Hippocampal formation (tissue), 2 donors: ENCODE measurements at places on chromosomes 3 and 15.
A peak's percentile ranks its signal among the peaks of the same experiment; 100 is the strongest.

DNA sequence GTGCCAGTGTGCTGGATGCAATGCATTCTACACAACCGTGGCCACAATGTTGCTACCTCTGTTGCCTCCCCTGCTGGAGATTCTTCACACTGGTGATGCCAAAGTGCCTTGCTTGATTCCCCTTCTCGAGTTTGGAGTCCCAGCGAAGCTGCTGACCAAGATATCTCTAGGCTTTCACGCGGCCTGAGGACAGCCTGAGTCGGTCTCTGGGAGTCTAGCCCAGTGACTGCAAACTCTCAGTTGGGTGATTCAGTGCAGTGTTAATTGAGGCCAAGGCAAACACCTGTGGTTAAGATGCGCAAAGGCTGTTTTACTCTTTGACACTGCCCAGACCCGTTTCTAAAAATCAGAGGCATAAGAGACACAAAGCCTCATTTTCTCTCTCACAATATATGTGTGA lies 434.4 kb downstream of the NR2F2 start:
- no peak for DNase-seq

DNA sequence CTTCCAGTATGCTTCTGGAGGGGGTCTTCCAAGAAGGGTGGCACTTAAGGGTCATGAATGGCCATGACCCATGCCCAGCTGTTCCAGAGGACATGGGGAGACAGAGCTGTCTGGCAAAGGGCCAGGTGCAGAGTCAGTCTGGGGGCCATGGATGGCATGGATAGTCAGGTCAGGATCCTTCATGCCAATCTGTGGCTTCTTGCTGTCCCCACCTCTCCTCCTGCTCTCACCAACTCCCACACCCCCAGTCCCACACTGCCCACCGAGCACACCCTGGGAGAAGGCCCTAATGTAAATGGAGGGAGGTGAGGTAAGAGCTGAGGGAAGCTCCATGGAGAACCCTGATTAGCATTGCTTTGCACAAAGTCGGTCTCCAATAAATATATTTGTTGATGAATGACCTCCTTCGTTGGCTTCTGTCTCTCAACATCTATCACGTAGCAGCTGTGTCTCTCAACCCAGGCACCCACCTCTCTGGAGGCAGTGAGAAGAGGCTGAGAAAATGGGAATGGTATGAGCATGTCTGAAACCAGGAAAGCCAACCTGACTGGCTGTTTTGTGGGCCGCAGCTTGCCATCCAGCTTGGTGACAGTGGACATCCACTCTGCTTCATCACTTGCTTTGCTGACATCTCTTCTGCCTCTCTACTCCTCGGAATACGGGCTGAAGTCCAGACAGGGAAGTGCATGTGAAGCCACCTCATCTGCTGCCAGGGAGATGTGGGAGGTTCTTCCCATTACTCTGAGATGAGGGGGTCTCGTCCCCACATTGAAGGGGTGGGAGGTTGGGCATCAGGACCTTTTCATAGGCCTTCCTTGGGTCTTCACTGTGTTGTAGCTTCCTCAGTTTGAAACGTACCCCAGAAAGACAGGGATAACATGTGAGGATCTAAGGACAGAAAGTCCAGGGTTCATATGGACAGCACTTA lies 37.7 kb upstream of the RAB6B start:
- no peak for DNase-seq

GRCh38 chr3:167742338-167742737 lies 6.8 kb downstream of the SERPINI1 start:
- DNase-seq: no peak

DNA sequence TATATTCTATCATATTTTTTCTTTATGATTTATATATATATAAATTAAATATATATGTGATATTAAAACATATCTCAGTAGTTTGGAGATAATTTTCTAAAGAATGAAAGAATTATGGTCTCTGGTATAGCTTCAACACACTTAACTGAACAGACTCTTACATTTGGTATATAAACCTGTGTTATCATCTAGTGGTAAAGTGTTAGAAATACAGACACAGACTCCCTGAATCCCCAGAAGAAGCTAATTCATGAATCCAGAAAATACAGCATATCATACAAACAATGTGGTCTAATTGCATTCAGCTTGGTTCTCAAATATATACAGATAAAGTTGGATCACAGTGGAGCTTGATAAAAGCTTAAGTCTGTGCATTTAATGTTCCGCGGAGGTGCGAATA lies 1100.4 kb downstream of the ROBO2 start:
- DNase-seq: no peak

DNA sequence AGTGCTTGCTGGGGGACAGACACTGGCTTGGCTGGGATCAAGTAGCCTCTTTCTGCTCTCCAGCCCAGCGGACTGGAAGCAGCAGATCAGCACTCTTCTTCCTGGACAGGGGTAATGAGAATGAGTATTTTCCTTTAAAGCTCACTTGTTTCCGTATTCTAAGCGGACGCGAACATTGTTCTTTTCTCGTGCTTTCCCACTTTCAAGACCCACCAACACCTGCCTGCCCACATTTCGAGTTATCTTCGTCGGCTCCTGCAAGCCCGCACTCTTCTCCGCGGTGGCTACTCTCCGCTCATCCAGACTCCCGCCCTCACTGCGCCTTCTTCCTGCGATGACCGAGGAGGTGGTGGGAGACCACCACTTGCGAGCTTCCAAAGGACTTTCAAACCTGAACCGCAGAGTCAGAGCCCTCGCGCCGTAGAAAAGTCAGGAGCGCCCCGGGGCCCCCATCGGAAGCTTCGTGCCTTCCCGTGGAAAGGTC lies 1.6 kb upstream of the PPM1L start:
- DNase-seq: peak; percentile 67

- no peak for DNase-seq
Observed at GRCh38 chr3:99640214-99640851, 1.9 kb downstream of the COL8A1 start.

- no peak for DNase-seq
Observed at GRCh38 chr3:172315401-172316091, 132.7 kb downstream of the GHSR start.
